ENCODE measurements at places on chromosomes 4 and X.

GRCh38 chrX:117978402-117978801 is 138.2 kb downstream of the KLHL13 start:
- no peak for DNase-seq

- no peak for DNase-seq
Measured at GRCh38 chr4:5842456-5842855, 50.4 kb downstream of the CRMP1 start.

GRCh38 chr4:25552580-25553271 is 102.9 kb upstream of the SLC34A2 start:
- peak; percentile 75 for DNase-seq

DNA sequence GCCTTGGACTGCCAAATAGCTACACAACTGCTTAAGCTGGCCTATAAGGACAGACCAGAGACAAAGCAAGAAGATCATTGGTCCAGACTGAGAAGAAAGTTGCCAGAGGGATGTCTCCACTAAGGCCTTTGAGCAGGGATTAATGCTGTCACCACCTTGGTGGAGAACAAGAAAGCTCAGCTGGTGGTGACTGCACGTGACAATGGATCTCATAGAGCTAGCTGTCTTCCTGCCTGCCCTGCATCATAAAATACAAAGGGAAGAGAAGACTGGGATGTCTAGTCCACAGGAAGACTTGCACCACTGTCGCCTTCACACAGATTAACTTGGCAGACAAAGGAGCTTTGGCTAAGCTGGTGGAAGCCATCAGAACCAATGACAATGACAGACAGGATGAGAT is 40.5 kb upstream of the FAM120C start:
- DNase-seq, result no peak

DNA sequence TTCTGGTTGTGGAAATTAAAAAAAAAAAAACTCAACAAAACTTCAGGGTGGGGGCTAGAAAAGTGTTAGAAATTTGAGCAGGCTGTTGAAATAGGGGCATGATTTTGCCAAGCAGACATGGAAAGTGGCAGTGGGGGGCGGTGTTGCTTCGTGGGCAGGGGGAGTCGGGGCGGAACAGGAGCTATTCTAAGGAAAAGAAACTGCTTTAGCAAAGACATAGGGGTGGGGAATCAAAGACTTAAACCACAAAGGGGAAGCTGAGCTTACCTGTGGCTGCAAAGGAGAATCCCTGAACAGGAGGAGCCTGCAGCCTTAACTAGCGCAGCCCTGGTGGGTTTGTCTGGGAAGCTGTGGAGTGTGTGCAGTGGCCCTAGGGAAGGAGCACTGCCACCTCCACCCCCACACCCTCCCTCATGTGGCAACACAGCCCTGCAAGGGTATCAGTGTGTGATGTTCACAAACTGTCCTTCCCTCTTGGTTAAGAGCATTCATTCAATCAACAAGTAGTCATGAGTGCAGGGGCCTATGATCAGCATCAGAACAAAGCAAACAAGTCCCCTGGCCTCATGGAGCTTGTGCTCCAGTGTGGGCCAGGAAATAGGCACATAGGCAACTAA is 20.5 kb downstream of the SEL1L3 start:
- DNase-seq, result no peak

DNA sequence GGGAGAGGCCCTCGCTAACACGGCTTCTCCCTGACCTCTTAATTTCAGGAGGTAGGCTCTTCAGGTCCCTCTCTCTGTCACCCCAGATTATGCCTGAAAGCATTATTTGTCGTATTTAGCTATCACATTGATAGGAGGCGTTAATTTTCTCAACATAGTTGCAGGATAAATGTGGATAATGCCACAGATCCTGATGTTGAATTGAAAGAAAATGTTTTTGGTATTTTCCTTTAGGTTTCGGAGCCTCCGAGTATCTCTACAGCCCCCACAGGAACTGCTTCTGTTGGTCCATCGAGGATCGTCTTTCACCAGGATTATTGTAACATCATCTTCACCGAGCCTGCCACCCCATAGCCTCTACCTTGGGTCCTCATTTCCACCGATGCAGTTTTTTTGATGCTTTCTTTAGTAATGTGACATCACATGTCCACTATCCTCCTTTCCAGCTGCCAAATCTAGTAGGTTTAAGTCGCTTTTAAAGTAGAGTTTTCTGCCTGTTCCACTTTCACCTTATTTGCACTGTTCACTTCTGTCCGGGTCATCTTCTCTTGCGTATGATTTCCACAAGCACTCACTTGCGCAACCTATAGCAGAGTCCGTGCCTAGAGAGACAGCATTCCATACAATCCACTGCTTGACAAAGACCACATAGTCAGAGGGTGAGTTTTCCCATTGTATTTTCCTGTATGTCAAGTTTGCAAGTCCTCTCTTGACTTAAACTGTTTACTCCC is 665 bp downstream of the TIGD2 start:
- DNase-seq, result no peak

All from pancreas (tissue), 10 donors.